ENCODE measurements at places on chromosomes 6 and 20.

- no peak for DNase-seq
These were observed 28.4 kb downstream of the VAPB start for GRCh38 chr20:58417438-58417837.

DNA sequence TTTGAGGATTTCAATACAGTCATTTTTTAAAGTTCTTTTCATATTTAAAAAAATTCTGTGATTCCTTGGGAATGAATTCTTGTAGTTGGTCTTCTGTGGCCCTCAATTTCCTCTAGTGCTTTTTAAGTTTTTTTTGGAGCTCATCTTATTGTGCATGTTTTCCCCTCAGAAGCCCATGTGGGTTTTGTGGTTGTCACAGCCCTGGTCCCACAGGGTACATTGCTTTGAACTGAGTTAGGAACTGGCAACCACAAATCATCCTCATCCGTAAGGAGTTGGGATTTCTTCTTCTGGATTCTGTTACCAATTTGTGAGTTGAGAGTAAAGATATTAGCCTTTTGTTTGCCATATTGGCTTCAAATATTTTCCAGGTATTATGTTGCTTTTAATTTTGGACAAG, 89.9 kb downstream of the AKAP7 start:
- no peak for DNase-seq

- no peak for DNase-seq
These were observed 1.4 kb downstream of the DCDC2 start for GRCh38 chr6:24356310-24356973.

DNA sequence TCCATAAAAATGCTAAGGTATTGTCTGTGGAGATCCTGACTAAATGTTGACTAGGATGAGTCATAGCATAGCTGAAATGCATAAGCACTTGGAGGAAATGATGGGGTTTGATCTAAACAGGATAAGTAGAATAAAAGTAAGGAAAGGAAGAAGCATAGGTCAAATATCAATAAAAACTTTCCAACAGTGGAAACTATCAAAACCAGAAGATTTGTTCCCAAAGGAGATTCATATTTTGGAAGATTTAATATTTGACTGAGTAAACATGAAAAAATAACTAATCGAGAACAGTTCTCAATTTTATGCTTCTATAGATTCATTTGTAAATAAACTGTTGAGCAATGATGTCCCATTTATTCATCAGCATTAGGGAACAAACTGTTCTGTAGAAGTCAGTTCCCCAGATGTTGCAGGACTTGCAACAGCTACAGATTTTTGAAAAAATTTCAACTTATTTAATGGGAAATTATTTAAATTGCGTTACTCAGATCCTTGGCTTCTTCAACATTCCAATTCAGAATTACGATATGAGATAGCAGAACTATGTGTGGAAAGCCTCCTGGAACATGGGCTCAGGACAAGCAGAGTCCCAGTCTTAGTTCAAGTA, 133.7 kb upstream of the TBX18 start:
- no peak for DNase-seq

DNA sequence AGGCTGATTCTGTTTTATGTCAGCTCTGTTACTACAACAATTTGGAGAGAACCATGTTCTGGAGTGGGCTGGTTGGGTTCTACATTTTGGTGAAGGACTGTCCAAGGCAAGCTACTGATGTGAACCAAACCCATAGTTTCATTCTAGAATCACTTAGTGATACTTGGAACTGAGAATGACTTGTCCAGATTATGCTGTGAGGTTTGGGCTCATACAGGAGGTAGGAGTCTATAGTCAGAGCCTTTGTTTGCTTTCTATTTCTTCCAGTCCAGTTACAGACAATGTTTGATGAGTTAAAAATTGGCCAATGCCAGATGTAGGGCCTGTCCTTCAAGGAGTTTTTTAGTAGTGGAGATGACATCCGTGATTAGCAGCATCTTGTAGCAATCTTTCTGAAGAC, 97.9 kb downstream of the LRRC1 start:
- no peak for DNase-seq

DNA sequence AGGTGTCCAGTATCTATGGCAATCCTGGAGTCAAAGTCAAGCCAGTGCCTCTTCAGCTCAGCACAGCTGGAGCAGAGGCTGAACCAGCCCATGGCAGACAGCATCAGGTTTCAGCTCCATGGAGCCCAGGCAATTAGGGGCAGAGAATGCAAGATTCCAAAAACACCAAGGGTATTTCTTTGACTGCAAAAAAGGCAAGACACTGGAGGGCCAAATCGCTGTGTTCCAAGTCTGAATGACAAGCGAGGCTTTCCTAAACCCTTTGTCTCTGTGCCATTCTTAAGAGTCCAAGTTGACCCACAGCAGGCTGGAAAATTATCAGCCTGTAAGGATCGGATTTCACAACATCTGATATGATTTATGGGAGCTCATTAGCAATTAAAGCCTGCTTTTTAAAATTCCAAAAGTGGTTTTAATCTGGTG, 49.7 kb upstream of the TGM3 start:
- DNase-seq = no peak

- no peak for DNase-seq
These were observed 179.5 kb upstream of the CITED2 start for GRCh38 chr6:139553916-139554315.

DNA sequence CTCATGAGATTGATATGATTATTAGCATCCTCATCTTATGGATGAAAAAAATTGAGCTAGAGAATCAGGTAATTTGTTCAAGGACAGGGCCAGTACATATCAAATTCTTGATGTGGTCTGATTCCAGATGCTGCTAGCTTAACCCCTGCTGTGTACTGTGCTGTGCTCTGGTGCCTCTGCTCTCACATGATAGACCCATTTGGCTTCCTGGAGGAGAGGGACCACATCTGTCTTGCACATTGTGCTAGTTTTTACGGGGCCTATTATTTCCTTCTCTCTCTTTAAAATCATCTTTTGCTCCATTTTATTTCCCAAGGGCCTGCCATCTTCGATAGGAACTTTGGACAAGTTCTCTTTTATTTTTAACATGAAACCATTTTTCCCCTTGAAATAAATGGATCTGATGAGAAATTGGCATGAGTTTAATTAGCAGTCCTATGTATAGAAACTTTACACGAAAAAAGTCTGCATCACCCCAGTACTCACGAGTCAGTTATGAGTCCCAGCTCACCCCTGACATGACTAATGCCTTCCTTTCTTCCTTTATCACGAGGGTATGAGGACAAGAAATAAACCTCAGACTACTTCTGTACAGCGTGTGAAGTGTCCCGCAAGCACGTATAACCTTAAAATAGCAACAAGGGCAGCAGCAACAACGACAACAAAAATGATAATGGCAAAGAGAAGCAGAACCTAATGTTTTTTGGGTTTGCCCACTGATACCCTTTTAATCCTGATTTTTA, 26.5 kb downstream of the CD109 start:
- DNase-seq = no peak

DNA sequence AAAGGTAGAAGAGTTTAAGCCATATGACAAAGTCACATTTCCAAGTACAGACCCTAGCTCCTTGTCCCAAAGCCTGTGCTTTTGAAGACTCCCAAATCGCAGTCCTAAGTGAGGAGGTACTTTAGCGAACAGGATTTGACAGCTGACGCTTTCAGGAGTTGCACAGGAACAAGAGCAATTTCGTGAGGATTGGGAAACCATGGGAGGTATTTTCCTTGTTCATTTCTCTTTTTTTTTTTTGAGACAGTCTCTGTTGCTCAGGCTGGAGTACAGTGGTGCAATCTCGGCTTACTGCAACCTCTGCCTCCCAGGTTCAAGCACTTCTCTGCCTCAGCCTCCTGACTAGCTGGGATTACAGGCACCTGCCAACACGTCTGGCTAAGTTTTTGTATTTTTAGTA, 150.6 kb downstream of the MTHFD1L start:
- no peak for DNase-seq

- DNase-seq = no peak
These were observed 40.0 kb downstream of the HEBP2 start for GRCh38 chr6:138443979-138444378.

GRCh38 chr6:84280030-84280429, 52.6 kb upstream of the CEP162 start:
- DNase-seq = no peak

DNA sequence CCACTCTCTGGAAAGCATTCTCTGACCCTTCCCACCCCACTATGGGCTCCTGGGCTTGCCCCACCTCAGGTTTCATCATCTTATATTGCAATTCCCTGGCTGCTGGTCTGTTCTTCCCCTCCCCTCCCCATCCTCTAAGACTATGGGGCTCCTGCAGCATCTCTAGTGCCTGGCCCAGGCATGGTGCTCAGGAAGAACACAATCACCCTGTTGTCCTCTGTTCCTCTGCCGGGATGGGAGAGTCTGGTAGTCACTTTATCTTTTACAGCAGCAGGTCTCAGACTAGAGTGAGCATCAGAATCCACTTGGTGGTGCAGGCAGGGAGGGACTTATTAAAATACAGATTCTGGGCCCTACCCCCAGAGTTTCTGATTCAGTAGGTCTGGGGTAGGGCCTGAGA, 5.0 kb upstream of the LPIN3 start:
- DNase-seq = no peak

GRCh38 chr6:136766274-136766673, 26.0 kb downstream of the MAP3K5 start:
- DNase-seq = no peak

DNA sequence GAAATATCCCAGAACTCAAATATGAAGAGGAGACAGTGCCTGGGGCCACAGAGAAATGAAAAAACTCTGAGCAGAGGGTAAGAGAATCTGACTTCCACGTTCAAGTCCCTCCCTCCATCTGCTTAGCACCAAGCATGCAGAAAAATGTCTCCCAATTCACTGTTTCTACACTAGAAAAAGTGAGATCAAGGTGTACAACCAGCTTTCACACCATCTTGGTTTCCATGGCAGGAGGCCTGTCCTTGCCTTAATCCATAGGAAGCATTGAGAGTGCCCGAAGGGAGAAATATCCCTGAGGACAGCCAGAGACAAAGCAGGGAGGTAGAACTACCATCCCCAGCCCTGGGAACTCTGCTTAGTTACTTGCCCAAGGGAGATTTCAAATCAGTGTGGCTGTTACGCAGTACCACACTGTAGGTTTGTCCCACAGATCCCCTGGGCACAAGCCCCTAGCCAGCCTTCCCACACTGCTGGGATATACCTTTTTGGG, 82.9 kb downstream of the SCML4 start:
- no peak for DNase-seq

DNA sequence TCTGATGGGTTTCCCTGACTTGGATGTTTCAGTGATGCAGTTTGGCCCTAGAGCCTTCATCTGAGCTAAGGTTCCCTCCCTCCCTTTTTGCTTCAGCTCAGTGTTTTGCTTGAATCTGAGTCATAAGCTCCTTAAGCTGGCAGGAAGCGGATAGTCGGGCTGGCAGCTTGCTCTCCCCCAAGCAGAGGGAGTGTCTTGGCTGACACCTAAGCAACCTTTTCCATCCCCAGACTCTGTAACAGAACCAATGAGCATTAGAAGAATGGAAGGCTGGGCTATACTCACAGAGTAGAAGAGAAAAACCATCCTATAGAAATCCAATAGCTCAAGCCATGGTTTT, 98.3 kb downstream of the HAO1 start:
- DNase-seq = no peak

- no peak for DNase-seq
These were observed 115.4 kb upstream of the STXBP5 start for GRCh38 chr6:147088861-147089260.

GRCh38 chr6:141580988-141581552, 551.7 kb upstream of the GJE1 start:
- DNase-seq = no peak

GRCh38 chr20:21184819-21185218, 58.9 kb downstream of the KIZ start:
- no peak for DNase-seq

Data from activated CD8-positive, alpha-beta memory T cell treated with anti-CD3 and anti-CD28 coated beads for 1 hour (primary cell).